ENCODE measurements at places on chromosomes 4 and X. TPM values are rescaled to one million over a fixed set of nuclear protein-coding genes. Genes with fewer than 3 reads are reported as not detected.

HPSE gene
- 1.6 TPM for total RNA-seq

- DNase-seq = no peak
Measured at GRCh38 chrX:140317462-140317861, 187.4 kb downstream of the SOX3 start.

DNA sequence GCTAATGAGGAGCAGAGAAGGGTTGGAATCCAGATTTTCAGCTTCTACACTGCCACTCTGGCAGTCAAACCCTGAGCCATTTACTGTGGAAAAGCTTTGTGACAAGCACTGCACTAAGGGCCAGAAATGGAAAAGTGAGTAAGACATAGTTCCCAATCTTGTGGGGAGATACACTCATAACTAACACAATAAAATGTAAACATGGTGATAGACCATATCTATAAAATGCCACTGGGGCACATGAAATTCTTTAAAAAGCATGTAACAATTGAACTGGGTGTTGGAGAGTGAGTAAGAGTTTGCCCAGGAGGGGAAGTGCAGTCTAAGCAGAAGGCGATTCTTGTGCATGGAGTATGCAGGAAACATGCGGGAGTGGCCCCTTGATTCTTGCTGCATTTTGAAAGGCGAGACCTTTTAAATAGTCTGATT lies 32.0 kb upstream of the ANXA5 start:
- no peak for DNase-seq

GRCh38 chr4:187478292-187479140 lies 517.1 kb upstream of the ZFP42 start:
- no peak for DNase-seq

Data from occipital lobe (tissue), 3 donors.